ENCODE measurements at places on chromosomes 6 and 20.

- DNase-seq: no peak
These were observed 61.3 kb downstream of the BMP6 start for GRCh38 chr6:7787137-7787608.

- DNase-seq: no peak
These were observed 936 bp upstream of the TMX4 start for GRCh38 chr20:8020314-8021079.

- DNase-seq: no peak
These were observed 28.9 kb upstream of the CD83 start for GRCh38 chr6:14088600-14089192.

GRCh38 chr6:145071836-145072235 lies 663.5 kb downstream of the EPM2A start:
- no peak for DNase-seq

DNA sequence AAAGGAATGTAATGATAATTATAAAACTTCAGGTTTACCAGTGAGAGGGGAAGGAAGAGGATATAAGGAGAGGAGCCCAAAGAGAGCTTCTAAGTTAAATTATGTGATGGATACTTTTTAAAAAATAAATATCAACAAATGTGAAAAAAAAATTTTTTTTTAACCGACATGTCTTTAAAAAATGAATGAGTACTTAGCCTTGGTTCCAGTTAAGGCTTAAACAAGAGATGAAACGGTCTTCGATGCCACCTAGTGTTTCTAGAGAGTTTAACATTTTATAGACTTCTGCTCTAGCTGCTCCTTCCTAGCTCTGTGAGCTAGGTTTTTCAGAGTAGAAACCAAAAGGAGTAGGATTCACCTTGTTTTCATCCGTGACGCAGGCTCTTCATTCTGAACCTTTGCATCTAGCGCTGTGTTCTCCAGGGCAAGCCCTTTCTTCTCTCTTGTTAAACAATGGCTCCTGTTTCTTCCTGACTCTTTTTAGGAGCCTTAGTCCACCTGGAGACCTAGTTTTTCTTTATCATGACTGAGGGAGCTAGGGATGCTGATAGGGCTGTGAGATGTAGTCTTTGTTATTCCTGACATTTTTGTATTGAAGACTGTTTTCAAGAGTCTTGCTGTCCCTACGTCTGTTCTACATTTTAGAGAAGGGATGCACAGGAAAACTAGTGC lies 42.4 kb upstream of the GNRH2 start:
- no peak for DNase-seq
